Activated naive CD8-positive, alpha-beta T cell treated with anti-CD3 and anti-CD28 coated beads, Interleukin-2, amount 10 ng/mL, durations not matched to agents 7 days and 5 days (primary cell): ENCODE measurements at places on chromosomes 2 and 18.

- no peak for DNase-seq
These were observed 652.6 kb downstream of the NRXN1 start for GRCh38 chr2:50379351-50379750.

GRCh38 chr2:127029350-127030051 lies 77.5 kb downstream of the BIN1 start:
- no peak for DNase-seq

DNA sequence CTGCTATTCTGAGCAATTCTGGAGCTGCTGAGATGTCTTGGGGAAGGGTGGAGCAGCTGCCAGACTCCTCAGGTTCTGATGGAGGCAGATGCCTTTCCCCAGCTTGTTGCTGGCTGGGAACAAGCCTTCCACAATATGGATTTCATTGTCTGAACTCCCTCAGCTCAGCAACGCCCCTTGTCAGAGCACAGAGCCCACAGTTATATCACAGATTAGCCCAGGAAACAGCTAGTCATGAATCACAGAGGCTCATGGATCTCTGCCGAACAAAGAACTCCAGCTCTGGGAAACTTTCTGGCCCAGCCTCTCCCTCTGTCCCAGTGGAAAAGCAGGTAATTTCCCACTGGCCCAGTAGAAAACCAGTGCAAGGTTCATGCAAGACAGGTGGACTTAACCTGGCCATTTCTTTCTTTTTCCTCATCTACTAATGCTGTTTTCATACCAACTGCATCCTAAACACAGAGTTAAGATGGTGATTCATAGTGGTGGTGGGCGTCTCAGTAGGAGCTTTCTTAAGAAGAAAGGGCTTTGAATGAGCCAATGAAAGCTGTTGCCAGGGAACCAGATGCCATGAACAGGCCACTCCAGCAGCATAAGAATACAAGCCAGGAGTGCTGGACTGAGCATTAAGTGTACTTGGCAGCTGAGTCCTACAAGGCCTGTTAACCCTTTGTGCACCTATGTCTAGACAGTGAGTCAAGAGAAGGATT lies 8.7 kb upstream of the KIAA2012 start:
- DNase-seq, result no peak

DNA sequence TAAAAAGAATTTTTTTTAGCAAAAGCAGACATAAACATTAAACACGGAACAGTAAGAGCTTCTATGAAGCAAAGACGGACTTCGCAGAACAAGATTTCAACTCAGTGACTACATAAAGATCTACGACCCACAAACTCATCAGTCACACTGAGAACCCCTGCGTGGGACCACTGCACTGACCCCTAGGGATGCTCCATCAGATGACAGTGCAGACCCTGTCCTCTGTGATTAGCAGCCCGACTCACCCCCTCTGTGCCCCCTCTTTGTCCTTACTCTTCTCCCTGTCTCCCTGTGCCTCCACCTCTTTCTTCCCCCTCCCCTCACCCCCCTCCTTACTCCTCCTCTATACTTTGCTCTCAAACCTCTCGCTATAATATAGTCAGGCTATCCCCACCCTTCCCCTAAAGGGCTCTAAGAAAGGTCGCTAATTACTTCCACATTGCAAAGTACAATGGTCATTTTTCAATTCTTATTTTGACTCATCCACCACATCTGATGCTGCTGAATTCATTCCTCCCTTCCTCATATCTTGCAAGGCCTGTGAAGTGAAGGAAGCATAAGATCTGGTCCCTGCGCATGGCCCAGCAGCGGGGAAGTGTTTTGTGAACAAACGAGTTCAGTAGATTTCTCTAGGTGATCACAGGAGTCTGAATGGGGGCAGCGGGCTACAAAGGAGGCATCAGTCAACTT lies 89.3 kb downstream of the CABYR start:
- DNase-seq, result no peak

DNA sequence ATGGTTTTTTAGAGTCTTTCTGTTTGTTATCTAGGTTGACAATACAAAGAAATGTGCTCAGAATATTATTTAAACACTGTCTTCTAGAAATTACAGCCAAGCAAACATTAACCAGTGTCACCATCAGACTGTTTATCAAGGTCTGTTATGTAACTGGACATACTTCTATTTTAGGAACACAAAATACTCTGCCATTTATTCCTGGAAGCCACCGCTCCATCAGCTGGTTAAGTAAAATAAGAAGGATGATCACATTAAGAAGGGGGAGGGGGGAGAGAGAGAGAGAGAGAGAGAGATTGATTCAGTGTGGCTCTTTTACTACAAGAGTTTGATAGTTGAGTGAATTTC lies 47.9 kb downstream of the MBP start:
- no peak for DNase-seq

DNA sequence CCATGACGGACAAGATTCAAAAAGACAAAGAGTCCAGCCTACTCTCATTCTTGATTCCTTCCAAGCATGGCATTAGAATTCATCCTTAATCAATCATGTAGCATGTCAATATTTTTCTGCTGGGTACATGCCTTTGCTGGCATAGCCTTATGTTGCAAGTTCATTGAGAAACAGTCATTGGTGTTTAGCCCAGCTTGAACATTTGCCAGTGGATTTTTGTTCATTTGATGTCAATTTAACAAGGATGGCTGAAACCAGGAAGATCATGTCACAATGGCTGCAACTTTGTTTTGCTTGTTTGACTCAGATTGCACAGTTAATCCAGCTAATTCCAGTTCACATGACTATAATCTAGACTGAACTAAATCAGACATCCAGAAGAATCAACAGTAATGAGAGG lies 1132.2 kb downstream of the LRP1B start:
- DNase-seq, result no peak

- no peak for DNase-seq
These were observed 106.9 kb downstream of the PRKRA start for GRCh38 chr2:178344121-178344520.

GRCh38 chr2:25161055-25161781 lies 7.2 kb downstream of the POMC start:
- DNase-seq, result peak; percentile 82

GRCh38 chr2:124025171-124025580 lies at the start of gene CNTNAP5:
Gene CNTNAP5 (plus strand): TSS chr2:124025287. CDS start chr2:124025651, 364 bp downstream.
- DNase-seq, result peak; percentile 57

GRCh38 chr2:188319838-188320237 lies 28.2 kb downstream of the GULP1 start:
- DNase-seq, result no peak

GRCh38 chr2:74602586-74603281 lies 45.4 kb downstream of the M1AP start:
- no peak for DNase-seq

DNA sequence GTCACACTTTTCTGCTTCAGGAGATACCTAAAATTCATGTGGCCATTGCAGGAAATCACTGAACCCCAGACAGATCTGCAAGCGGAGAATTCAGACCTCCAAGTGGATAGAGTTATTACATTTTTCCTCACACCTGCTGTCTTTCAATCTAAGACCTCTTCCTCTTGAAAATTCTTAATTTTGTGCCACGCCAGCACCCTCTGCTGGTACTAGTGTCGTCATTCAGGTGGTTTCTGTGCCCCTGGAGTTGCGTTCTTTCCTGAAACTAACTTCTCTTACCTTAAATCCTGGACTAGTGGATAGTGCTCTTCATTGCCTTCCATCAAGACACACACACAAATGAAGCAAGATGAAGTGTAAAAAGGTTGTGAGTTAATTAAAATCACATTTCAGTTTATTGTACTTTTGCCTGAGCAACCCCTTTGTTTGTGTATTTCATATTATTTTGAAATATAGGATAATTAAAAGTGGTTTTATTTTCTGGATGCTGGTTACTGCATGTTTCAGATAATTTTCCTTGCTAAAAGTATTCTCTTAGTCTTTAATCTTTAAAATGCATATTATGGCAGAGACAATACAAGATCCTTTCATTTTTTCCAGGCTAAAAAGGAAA lies 1.6 kb upstream of the DNER start:
- DNase-seq, result no peak

GRCh38 chr18:25147877-25148488 lies 204.0 kb downstream of the ZNF521 start:
- DNase-seq, result no peak

GRCh38 chr2:128555433-128555832 lies 236.8 kb upstream of the HS6ST1 start:
- no peak for DNase-seq

GRCh38 chr2:168758970-168759820 lies 43.2 kb upstream of the NOSTRIN start:
- DNase-seq, result no peak

GRCh38 chr18:6879508-6880195 lies 150.1 kb downstream of the ARHGAP28 start:
- DNase-seq, result no peak

DNA sequence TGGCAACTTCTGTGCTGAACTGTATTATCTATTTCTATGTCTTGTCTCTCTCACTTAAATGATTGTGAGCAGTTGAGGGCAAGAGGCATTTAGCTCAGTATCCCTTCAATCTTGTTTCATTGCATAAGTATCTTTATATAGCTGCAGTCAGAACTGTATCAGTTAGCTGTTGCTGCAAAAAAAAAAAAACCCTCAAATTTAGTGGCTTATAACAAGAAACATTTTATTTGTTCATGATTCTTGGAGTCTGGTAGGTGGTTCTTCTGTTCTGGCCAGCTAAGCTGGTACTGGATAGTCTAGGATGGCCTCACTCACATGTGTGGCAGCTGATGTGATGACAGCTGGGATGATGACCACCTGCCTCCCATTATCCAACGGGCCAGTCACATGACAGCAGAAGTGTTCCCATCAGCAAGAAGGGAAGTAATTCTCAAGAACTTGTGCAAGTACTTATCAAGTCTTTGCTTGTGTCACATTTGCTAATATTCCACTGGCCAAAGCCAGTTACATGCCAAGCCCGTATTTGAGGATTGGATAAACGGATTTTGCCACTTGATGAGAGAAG lies 67.8 kb downstream of the SLC4A3 start:
- no peak for DNase-seq

DNA sequence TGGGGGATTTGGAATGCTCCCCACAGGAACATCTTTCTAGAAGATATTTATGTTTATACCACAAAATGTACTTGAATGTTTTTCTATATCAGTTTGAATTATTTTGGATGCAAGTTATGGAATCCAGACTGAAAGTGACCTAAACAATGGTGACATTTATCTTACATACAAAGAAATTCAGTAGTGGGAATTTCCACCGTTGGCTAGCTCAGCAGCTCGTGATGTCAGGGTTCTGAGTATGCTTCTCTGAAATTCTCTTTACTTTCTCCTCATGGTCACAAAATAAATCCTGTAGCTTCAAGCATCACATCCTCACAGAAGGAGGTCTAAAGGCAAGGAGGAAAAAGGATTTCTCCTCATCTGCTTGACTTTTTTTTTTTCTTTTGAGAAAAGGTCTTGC lies 105.3 kb downstream of the AKAIN1 start:
- DNase-seq, result no peak

DNA sequence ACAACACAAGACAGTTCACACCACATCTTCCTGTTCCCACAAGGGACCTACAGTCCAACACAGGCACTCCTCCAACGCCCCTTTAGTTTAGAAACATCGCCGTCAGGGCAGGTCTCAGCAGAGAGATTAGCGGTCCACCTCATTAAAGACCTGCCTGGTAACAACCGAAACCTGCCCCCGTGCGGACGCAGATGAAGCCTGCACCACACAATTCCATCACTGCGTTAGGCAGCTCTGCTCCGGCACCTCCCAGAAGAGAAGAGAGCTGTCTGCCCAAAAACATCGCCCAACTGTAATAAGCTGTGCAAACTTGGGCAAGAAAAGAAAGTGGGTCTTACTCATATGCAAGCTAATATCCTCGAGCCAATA lies 32.7 kb downstream of the ZNF516 start:
- DNase-seq, result no peak

- DNase-seq, result no peak
These were observed 110.6 kb downstream of the TMEM182 start for GRCh38 chr2:102872388-102872787.

DNA sequence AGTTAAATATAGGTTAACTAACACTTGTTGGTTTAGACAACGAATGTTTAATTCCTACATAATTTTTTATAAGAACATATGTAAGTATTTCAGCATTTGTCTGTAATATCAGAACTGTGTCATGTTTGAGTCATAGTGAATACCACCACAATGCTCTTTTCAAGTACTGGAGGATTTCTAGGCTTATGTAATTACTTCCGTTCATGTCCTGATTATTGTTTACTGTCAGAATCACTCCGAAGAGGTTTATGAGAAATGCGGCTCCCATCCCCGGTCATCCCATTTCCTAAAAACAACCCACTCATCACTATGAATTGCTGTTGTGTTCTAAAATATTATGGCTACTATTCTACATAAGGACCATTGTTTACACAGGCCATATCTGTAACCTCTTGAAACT lies 45.1 kb downstream of the CDH19 start:
- DNase-seq, result no peak

- DNase-seq, result no peak
These were observed 29.7 kb downstream of the XDH start for GRCh38 chr2:31384771-31385276.

GRCh38 chr2:19881221-19881907 lies 20.4 kb downstream of the TTC32 start:
- no peak for DNase-seq

- no peak for DNase-seq
These were observed 3.3 kb downstream of the MTCL1 start for GRCh38 chr18:8708670-8709069.

- no peak for DNase-seq
These were observed 13.7 kb upstream of the RMDN2 start for GRCh38 chr2:37911296-37911873.

DNA sequence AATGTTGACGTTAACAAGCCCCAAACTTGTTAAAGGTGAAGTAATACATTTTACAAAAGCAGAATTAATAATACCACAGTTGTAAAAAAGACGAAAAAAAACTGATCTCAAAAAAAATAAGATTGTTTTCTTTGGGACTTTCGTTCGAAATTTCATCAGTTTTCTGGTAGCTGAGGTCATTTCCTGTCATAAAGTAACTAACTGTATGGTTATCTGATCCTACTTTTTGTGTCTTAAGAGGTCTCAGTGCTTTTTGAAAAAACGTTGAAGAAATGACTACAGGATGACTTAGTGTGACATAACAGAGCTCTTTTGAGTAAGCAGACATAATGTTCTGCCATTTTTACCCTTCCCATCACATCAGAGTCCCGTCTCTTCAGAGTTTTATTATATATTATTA lies 79.3 kb downstream of the BIRC6 start:
- no peak for DNase-seq

DNA sequence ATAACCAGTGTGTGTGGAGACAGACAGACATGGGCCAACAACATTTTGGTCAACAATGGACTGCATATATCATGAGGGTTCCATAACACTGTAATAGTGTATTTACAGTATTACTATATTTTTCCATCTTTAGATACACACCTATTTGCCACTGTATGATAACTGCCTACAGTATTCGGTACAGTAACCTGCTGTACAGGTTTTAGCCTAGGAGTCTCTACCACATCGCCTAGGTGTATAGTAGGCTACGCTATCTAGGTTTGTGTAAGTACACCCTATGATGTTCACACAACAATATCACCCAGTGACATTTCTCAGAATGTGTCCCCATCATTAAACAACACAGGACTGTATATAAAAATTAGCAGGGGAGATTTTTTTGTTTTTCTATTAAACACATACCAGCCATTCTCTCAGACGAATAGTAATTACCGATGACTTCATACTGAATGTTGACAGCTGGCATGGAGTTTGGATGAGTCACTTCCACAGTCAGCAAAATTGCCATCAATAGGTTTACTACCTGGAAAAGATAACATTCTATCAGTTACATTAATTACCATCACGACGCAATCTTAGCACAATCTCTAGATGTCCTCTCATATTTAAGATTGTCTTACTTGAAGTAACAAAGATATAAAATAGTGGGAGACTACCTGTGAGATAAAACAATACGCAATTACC lies 10.8 kb downstream of the LAPTM4A start:
- no peak for DNase-seq
